ENCODE measurements at places on chromosomes 7 and 10.

DNA sequence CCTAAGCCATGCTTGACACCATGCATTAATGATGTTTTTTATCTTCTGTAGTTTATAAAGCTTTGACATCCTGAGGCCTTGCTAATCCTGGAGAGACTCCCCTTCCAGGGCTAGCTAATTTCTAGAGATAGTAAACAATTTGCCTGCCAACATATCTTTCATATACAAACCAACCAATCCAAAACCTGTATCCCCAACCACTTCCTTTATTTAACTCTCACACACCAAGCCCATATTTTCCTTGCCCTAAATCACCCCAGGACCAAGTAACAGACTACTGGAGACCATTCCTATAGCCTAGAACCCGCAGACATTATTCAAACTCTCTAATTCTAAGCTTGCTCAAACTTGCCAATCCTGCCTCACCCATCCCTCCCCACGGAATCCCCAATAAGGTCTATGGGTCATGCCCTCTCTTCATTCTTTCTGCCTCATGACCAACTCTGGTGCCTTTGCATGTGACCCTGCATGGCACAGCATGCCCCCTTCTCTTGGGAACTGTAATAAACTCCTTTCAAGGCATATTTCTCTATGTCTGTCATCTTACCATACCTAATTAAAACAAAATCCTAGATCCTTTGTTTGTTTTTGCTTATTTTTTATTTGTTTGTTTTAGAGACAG is 116.6 kb upstream of the CACUL1 start:
- no peak for DNase-seq

DNA sequence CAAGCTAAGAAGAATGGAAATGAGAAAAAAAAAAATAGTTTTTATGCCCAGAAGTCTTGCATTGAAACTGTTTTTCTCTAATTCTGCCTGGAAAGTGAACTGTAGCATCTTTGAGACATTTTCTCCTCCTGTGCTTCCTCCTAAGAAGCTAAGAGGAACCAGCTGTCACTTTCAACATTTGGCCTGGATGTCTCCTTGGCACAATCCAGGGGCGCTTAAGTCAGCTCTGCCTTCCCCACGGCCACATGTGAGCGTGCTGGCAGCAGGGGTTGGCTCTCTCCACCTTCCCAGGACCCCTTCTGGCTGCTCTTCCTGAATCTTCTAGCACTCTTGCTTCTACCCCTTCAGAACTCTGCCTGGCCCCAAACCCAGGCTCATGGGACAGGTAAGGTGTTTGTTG is 289.6 kb upstream of the ADARB2 start:
- DNase-seq, result no peak

- no peak for DNase-seq
Observed at GRCh38 chr10:120460186-120460585, 3.2 kb downstream of the PLPP4 start.

- no peak for DNase-seq
Observed at GRCh38 chr7:25574828-25575227, 346.5 kb upstream of the NPVF start.

Measured in stimulated activated CD8-positive, alpha-beta memory T cell treated with anti-CD3 and anti-CD28 coated beads, Interleukin-2, amount 100 ng/mL, for 1 hour (primary cell).